ENCODE measurements at places on chromosomes 12 and 14.

GRCh38 chr12:120951-121350, 54.4 kb downstream of the IQSEC3 start:
- no peak for DNase-seq

GRCh38 chr12:13719986-13720385, 261.4 kb downstream of the GRIN2B start:
- DNase-seq = no peak

DNA sequence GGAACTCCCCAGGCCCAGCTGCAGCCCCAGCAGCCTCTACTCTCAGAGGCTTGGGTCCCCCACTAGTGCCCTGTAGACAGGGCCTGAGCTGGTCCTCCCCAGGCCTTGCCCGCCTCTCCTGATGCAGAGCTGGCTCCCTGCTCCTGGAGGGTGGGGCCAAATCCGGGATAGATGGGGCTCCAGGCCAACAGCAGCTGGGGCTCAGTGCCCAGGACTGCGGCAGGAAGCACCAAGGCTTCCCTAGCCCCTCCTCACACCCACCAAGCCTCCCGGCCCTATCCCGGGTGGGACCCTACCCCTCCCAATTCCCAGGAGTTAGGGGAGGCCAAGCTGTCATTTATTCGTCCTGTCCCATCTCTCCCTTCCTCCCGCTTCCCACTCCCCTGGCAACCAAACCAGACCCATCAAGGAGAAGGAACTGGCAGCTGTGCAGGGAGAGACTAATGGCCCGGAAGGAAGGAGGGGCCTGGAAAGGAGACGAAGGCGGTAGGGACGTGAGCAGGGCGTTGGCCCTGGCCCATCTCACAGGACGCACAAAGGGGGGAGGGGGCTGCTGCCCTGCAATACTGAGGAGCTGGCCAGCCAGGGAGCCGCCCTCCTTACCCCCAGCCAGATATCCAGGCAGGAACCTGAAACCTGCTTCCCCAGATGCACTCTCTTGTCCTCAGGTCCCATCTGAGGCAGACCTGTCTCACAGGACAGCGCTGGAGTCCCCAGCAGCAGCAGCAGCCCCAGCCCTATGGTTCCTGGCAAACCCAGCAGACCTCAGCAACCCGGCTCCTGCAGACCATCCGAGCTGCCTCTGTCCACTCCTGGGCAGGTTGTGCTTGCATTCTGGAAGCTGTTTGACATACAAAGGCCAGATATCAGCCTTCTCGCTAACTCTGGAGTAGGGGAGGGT, 1.6 kb upstream of the PRPH start:
- peak; percentile 62 for DNase-seq

- peak; percentile 22 for DNase-seq
These were observed 210.9 kb downstream of the EXOC5 start for GRCh38 chr14:57057803-57058202.

DNA sequence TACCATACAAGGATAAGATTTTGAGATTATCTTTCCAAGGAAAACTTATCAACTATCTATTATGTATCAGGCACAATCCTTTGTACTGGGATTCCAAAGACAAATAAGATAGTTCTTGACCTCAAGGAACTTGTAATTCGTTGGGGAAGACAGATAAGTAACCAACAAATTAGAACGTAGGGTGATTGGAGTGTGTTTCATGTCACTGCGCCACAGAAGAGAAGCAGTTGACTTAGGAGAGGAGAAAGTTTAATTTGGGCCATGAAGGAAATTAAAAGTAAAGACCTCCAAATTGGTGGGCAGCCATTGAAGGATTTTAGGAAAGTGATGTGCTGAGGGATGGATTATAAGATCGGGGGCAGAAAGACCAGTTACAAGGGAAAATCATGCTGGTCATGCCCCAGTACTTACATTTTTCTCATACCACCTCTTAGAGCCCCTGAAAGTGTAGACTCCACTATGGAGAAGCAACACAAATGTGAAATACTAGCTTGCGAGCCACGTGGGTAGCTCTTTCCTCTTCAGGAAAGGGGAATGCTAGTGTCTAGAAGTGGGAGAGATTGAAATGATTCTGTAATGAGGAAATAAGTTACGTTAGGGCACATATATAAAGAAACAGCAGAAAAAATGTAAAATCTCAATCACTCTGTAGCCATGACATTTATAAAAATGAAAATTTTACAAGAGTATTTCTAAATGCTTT, 148.7 kb downstream of the ETV6 start:
- no peak for DNase-seq

- peak; percentile 52 for DNase-seq
These were observed 28.1 kb downstream of the CBX5 start for GRCh38 chr12:54251667-54252284.

DNA sequence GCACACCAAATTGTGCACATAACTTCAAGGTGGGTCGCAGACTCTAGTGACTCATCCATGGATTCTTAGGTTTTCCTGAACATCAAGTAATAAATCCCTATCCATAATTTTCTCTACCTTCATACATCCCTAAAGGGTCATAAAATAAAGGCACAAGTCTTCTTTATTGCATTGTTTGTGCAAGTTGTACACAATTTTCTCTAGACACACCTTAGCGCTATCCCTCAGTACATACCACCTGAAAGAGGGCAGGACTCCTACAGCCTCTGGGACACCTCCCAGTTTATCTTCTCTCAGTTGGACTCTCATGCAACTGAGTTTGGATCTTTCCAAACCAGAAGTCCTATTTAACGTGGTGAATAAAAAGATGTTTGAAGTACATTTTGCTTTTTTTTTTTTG, 168.5 kb upstream of the BMP4 start:
- no peak for DNase-seq

DNA sequence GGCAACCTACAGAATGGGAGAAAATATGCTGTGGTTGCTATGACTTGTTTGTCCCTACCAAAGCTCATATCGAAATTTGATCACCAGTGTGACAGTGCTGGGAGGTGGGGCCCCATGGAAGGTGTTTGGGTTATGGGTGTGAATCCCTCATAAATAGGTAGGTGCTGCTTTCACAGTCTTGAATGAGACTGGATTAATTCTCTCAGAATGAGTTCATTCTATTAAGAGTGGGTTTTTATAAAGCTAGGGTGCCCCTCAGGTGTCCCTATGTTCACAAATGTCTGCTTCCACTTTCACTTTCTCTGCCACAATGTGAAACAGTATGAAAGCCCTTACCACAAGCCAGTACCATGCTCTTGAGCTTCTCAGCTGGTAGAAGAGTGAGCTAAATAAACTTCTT, 133.5 kb downstream of the CPNE8 start:
- no peak for DNase-seq

DNA sequence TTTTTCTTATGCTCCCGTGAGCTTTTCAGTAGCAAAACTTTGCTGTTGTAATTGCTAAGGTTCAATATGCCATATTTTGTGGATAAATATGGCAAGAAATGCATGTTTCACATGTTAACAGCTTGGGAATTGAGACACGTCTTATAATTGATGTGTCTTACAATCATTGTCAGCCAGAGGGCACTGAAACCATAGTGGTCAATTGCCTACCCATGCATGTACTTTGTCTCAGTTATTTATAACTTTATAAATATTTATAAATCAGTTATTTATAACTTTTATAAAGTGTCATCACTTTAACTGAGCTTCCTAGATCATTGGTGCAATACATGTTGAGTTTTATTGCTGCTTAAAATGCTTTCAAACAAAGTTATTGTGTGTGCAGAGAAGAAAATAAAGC, 82.0 kb downstream of the CATSPERB start:
- peak; percentile 19 for DNase-seq

- no peak for DNase-seq
These were observed 24.7 kb upstream of the CSRNP2 start for GRCh38 chr12:51108136-51108535.

- DNase-seq = no peak
These were observed 618.6 kb upstream of the TMEM132C start for GRCh38 chr12:127648321-127648720.

DNA sequence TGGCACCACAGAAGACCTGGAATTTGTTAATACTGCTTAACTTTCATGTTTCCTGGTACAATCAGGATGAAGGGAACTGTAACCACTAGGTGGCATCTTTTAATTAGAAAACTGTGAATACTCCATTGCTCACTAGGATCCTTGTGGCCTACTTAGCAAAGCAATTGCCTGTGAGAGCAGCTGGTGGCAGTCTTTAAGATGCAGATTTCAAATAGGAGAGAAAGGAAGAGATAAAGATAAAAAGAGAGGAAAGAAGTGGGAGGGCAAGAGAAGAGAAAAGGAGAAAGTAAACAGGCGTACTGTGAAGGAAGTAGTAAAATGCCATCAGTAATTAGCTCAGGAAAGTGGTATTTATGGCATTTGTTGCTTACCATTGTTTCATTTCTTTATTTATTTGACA, 114.5 kb downstream of the RAD51B start:
- DNase-seq = peak; percentile 26

DNA sequence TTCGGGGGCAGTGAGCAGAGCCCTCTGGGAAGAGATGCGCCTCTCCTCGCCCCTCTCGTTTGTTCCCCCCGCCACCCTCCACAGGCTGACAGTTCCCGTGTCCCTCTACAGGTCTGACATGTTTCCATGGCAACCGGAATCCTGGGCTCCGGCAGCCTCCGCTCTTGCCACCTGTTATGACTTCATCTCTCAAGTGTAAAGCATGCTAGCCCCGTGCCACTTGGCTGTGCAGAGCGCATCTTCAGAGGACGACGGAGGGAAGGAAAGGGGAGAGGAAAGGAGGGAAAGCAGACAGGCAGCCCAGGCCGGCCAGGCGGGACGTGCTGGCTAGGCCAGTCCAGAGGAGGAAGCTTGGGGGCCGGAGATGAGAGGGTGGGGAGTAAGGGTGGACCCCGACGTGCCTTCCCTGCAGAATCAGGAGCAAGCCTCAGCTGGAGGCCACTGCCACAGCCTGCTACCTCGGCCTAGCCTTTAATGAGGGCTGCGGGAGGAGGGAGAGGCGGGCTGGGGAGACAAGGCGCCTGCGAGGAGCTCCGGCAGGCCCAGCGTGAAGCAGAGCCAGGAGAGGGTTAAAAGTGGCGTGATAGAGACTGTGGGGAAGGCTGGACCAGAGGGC, 214.3 kb downstream of the DPF3 start:
- DNase-seq = no peak

DNA sequence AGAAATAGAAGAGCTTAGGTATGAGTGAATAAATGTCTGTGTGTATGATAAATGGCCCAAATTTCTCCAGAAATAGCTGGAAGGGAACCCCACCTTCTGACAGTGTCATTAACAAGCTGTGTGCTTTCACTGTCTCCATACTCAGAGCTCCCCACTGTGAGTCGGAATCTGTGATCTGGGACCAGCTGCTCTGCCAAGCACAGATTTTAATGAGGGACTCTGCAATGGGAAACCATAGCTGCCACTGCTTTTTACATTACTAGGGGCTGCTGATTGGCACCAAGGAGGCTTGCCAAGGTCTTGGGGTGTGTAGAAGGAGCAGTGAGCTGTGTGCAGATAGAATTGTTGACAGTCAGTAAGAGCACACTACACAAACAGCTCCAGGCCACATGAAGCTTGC, 244.2 kb upstream of the CCDC196 start:
- no peak for DNase-seq

DNA sequence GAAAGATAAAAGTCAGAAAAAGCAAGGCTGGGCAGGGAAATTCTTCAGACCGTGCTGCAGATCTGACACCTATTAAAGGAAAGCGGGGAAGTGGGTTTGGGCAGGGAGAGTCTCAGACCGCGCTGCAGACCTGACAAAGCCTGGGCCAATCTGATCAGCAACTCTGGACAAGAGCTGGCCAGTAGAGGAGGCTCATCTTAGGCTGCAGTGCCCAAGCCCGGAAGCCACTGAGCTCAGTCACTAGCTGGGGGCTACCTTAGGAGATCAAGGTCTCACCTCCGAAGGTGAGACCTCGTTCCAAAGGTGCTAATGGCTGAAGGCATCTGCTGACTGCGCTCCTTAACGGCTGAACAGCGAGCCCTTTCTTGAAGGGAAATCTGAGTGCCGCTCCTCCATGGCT, 60.2 kb downstream of the SINHCAF start:
- no peak for DNase-seq
